Type B pancreatic cell (in vitro differentiated cells): ENCODE measurements at places on chromosomes 16 and 17. TPM values are rescaled to one million over a fixed set of nuclear protein-coding genes. Genes with fewer than 3 reads are reported as not detected.
A peak's percentile ranks its signal among the peaks of the same experiment; 100 is the strongest.

The SDR42E1 gene
- total RNA-seq = 0.02 TPM in 1 of 2 replicates, not detected in the other

DNA sequence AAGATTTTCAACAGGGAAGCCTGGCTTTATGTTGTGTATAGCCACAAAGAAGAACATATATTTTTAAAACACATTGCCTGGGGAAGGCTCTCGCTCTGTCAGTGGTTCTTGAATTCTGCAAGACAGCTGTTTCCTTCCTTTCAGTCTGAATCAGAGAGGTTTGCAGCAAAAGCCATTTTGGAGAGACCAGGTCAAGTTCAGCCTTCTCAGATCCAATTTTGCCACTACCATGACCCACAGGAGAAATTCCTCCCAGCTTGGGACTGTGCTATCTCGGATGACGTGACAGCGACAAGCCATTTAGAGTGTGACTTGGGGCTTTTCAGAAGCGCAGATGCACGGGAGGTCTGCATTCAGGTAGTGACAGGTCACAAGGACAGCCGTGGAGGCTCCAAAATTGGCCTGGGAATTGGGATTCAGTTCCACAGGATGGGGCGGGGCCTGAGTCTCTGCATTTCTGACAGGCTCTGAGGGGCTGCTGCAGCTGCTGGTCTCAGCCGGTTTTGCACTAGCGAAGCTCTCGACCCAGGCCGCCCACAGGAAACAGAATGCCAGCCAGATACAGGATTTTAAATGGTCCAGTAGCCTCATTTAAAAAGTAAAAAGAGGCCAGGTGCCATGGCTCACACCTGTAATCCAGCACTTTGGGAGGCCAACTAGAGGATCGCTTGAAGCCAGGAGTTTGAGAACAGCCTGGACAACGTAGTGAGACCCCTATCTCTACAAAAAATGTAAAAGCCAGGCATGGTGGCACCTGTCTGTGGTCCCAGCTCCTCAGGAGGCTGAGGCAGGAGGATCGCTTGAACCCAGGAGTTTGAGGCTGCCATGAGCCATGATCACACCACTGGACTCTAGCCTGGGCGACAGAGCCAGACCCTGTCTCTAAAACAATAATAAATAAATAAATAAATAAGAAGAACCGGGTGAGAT is 196.6 kb upstream of the CIBAR2 start:
- DNase-seq = no peak
- no peak overlapping the region for H3K4me3 ChIP-seq
- no peak overlapping the region for H3K27ac ChIP-seq
- no peaks in the 10 kb centered on the region for H3K36me3 ChIP-seq
- peaks cover 39% of the 10 kb centered on the region for H3K4me1 ChIP-seq

- no peak overlapping the region for H3K27ac ChIP-seq
- peaks cover 7% of the 10 kb centered on the region for H3K27me3 ChIP-seq
- no peak overlapping the region for H3K4me3 ChIP-seq
- no peaks in the 10 kb centered on the region for H3K4me1 ChIP-seq
- DNase-seq = no peak
Observed at GRCh38 chr16:26605626-26606271, 461.0 kb upstream of the C16orf82 start.

The ACSM5 gene
- not detected in 2 replicates for total RNA-seq

- H3K4me1 ChIP-seq = peaks cover 37% of the 10 kb centered on the region
- peaks cover 19% of the 10 kb centered on the region for H3K27me3 ChIP-seq
- H3K36me3 ChIP-seq = peaks cover 21% of the 10 kb centered on the region
- H3K27ac ChIP-seq = no peak overlapping the region
Observed at GRCh38 chr16:50550035-50550434, 1.8 kb downstream of the NKD1 start.

GRCh38 chr16:46961373-46962353 is 11.8 kb downstream of the DNAJA2 start:
- H3K4me3 ChIP-seq = no peak overlapping the region
- no peaks in the 10 kb centered on the region for H3K4me1 ChIP-seq
- no peak for DNase-seq
- H3K36me3 ChIP-seq = peaks cover 36% of the 10 kb centered on the region
- H3K27me3 ChIP-seq = no peaks in the 10 kb centered on the region

DNA sequence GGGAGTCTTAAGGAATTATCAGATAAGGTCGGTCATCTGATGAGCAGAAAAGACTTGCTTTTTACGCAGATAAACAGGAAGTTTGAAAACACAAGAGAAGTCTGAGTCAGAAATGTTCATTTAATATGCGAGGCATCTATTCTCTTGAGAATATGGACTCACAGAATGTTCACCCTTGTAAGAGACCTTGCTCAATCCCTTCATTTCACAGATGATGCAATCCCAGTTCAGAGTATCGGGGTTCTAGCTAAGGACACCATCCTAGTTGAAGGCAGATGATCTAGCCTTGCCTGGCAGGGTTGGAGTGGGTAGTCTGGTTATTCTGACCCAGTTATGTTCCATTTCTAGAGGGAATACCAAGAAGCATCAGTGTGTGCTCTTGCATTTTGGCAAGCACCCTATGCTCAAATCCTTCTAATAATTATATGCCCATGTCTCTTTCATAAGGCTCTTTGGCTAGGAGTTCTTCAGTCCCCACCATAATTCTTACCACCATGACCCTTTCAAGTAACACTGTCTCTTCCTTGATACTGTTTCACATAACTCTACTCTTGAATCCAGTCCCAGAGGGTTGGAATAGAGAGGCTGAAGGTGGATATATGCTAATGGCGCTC is 42.5 kb downstream of the YPEL2 start:
- no peak overlapping the region for H3K27ac ChIP-seq
- H3K27me3 ChIP-seq = no peaks in the 10 kb centered on the region
- H3K36me3 ChIP-seq = peaks cover 3% of the 10 kb centered on the region
- peaks cover 52% of the 10 kb centered on the region for H3K4me1 ChIP-seq
- H3K4me3 ChIP-seq = no peak overlapping the region
- no peak for DNase-seq

- no peak overlapping the region for H3K4me3 ChIP-seq
- no peaks in the 10 kb centered on the region for H3K36me3 ChIP-seq
- DNase-seq = no peak
- peaks cover 6% of the 10 kb centered on the region for H3K4me1 ChIP-seq
- H3K27me3 ChIP-seq = peaks cover 87% of the 10 kb centered on the region
Observed at GRCh38 chr16:51163894-51164566, 13.0 kb upstream of the SALL1 start.

The CCDC78 gene
- 1.2 and 3.9 TPM in 2 replicates for total RNA-seq

DNA sequence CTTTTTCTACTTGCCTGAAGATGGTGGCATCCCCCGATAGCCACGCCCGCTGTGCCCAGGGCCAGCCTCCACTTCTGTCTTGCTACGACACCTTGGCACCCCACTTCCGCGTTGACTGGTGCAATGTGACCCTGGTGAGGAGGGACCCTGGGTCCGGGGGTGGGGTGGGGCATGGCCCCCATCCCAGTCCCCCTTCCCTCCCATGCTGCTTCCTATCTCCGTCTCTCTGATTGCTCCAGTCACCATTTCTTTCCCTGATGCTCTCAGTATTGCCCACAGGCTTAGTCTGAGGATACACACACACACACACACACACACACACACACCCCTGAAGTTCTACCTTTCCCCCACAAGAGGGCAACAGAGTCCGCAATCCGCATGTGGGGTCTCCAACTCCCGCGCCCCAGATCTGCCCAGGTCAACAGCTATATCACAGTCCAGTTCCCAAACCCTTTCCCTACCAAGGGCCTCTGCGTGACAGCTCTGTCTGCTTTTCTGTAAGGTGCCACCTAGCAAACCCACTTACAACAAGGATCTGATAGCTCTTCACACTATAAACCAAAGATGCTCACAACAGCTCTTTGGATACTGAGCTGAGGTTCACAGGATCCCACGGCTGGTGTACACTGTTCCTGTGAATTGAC is 3.4 kb downstream of the SGCA start:
- peaks cover 5% of the 10 kb centered on the region for H3K27me3 ChIP-seq
- no peak for DNase-seq
- peak overlapping the region; percentile 69 for H3K4me3 ChIP-seq
- H3K36me3 ChIP-seq = no peaks in the 10 kb centered on the region
- peak overlapping the region; percentile 49 for H3K27ac ChIP-seq

The HOXB8 gene
- 16.0 and 17.1 TPM in 2 replicates for total RNA-seq

- peaks cover 100% of the 10 kb centered on the region for H3K27me3 ChIP-seq
- DNase-seq = no peak
- H3K4me3 ChIP-seq = peak within 1 kb of the TSS; percentile 13
- no peak within 1 kb of the TSS for H3K27ac ChIP-seq
- no peaks in the 10 kb centered on the region for H3K36me3 ChIP-seq
- H3K4me1 ChIP-seq = peaks cover 12% of the 10 kb centered on the region
Observed at GRCh38 chr17:48722201-48722907, at the start of gene PRAC1. TSS of gene PRAC1 (minus strand) at chr17:48722518. CDS start at chr17:48722392, 126 bp downstream.

The MYH8 gene
- total RNA-seq = 0.05 and 0.68 TPM in 2 replicates

- H3K27ac ChIP-seq = peak overlapping the region; percentile 70
- DNase-seq = no peak
- peak overlapping the region; percentile 55 for H3K4me3 ChIP-seq
- peaks cover 9% of the 10 kb centered on the region for H3K4me1 ChIP-seq
- H3K27me3 ChIP-seq = peaks cover 18% of the 10 kb centered on the region
Observed at GRCh38 chr16:67396159-67397035, 3.1 kb upstream of the TPPP3 start.

DNA sequence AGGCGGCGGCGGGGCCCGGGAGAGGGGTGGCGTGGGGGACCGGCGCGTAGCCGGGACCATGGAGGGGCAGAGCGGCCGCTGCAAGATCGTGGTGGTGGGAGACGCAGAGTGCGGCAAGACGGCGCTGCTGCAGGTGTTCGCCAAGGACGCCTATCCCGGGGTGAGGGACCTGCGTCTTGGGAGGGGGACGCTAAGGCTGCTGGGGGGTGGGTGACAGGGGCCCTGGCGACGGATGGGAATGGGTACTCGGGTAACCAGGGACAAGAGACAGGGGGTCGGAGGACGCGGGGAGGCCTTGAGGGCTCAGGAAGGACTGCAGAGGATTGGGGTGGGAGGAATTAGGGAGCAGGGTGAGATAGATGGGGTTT is 243 bp downstream of the RND2 start:
- H3K4me1 ChIP-seq = peaks cover 13% of the 10 kb centered on the region
- H3K36me3 ChIP-seq = no peaks in the 10 kb centered on the region
- no peak for DNase-seq
- H3K27ac ChIP-seq = peak overlapping the region; percentile 70

DNA sequence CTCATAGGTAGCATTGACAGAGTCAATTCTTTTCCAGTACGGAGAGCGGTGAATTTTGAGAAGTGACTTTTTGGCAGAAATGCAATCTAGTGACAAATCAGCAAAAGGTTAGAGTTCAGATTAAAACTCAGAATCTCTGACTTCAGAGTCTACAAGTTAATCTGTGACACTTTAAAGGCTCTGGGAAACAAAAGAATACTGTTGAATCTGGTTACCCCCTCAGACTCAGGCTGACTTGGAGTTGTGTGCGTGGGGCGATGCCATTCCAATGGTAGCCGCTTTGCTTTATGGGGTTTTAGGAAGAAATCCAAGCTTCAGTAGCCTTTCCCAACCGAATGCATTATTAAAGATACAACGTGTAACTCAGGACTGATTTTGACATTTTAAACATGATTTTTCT is 118.2 kb downstream of the CDH13 start:
- H3K4me3 ChIP-seq = no peak overlapping the region
- H3K27me3 ChIP-seq = peaks cover 3% of the 10 kb centered on the region
- no peak for DNase-seq
- no peaks in the 10 kb centered on the region for H3K36me3 ChIP-seq
- no peak overlapping the region for H3K27ac ChIP-seq

The KRTAP9-4 gene
- total RNA-seq = not detected in 2 replicates

- no peaks in the 10 kb centered on the region for H3K27me3 ChIP-seq
- H3K4me1 ChIP-seq = peaks cover 62% of the 10 kb centered on the region
- no peak for DNase-seq
- no peak overlapping the region for H3K27ac ChIP-seq
- H3K4me3 ChIP-seq = peak overlapping the region; percentile 41
Observed at GRCh38 chr17:73342541-73343167, 30.9 kb upstream of the CDC42EP4 start.

The SECTM1 gene
- 13.2 and 17.7 TPM in 2 replicates for total RNA-seq

GRCh38 chr17:45246861-45247428 is 14.9 kb downstream of the SPATA32 start:
- peak overlapping the region; percentile 94 for H3K4me3 ChIP-seq
- peaks cover 13% of the 10 kb centered on the region for H3K27me3 ChIP-seq
- no peaks in the 10 kb centered on the region for H3K36me3 ChIP-seq

- H3K27ac ChIP-seq = no peak overlapping the region
- no peak for DNase-seq
- peaks cover 17% of the 10 kb centered on the region for H3K27me3 ChIP-seq
Observed at GRCh38 chr17:73494950-73495349, 149.3 kb downstream of the SDK2 start.
